ENCODE measurements at places on chromosomes 3 and 15. TPM values are rescaled to one million over a fixed set of nuclear protein-coding genes. Genes with fewer than 3 reads are reported as not detected.

STAB1 gene
- not detected for total RNA-seq

RARB gene
- 1.4 TPM for total RNA-seq

PRSS50 gene
- total RNA-seq: 1.9 TPM

DNA sequence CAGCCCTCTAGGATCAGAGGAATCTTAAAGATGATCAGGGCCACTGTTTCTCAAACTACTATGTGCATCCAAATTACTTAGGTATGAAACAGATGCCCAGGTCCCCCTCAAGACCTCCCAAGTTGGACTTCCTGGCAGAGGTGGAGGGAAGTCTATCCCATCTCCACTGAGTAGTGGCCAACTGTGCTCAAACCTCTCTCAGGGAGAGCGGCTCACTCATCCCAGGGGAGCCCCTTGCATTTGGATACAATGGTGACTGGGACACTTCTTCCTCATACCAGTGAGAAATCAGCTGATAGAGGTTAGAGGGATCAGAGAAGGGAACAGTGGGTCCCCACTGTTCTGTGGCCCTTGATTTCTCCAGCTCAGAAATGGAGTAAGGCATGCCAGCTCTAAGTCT is 8.7 kb upstream of the WNT7A start:
- no peak overlapping the region for H3K4me3 ChIP-seq
- H3K36me3 ChIP-seq: no peaks in the 10 kb centered on the region
- H3K27me3 ChIP-seq: peaks cover 69% of the 10 kb centered on the region

DNA sequence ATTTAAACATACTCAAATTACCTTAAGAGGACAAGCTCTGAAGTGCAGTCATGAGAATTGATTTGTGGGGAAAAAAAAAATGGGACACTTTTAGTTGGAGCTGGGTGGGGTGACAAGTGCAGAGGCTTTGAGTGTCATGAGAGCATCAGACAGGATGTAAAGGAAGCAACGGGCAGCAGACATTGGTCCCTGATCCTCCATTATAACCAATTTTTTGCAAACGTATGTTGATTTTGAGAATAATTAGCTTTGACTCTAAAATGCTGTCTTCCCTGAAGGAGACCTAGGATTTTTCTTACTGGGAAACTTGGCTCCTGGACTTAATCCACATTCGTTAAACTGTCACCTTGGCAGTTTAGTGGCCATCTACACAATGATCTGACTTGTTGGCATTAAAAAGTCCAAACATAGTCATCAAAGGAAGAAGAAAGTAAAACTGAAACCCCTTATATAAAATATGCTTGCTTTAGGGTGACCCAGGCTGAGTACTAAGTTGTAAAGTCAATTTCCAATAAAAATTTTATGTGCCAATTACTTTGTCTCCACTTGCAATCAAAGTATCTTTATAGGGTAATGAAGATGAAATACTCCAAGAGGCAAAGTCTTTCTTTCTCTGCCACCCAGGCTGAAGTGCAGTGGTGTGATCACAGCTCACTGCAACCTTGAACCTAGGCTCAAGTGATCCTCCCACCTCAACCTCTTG is 45.6 kb downstream of the BCL2L10 start:
- H3K4me3 ChIP-seq: no peak overlapping the region
- no peaks in the 10 kb centered on the region for H3K27me3 ChIP-seq
- no peak overlapping the region for H3K27ac ChIP-seq
- H3K4me1 ChIP-seq: no peaks in the 10 kb centered on the region

All from neural progenitor cell (in vitro differentiated cells).